ENCODE measurements at places on chromosomes 6 and 20. TPM values are rescaled to one million over a fixed set of nuclear protein-coding genes. Genes with fewer than 3 reads are reported as not detected.

DNA sequence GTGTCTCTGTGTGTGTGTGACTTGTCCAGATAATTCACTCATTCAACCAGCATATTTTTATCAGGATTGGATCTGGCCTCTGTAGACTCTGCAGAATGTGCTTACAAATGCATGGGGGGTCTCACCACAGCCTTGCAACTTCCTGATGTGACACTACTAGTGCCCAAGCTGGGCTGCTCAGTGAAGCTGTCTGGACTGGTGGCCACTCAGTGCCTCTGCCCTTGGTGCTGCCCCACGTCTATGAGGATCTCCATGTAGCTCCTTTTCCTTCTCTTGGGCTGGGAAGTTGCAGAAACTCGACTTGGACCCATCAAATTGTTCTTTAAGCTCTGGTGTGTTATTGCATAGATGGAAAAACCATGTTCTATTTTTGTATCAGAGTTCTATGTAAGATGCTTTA is 75.8 kb downstream of the NRN1 start:
- no peak overlapping the region for H3K4me3 ChIP-seq
- H3K27ac ChIP-seq: no peak overlapping the region
- H3K27me3 ChIP-seq: peaks cover 38% of the 10 kb centered on the region
- DNase-seq: no peak
- no peaks in the 10 kb centered on the region for H3K4me1 ChIP-seq
- peaks cover 3% of the 10 kb centered on the region for H3K36me3 ChIP-seq

- H3K4me3 ChIP-seq: no peak overlapping the region
- no peaks in the 10 kb centered on the region for H3K36me3 ChIP-seq
- H3K27me3 ChIP-seq: peaks cover 5% of the 10 kb centered on the region
- H3K4me1 ChIP-seq: no peaks in the 10 kb centered on the region
- DNase-seq: no peak
- no peak overlapping the region for H3K27ac ChIP-seq
Measured at GRCh38 chr6:82875573-82876185, 190.0 kb downstream of the UBE3D start.

DNA sequence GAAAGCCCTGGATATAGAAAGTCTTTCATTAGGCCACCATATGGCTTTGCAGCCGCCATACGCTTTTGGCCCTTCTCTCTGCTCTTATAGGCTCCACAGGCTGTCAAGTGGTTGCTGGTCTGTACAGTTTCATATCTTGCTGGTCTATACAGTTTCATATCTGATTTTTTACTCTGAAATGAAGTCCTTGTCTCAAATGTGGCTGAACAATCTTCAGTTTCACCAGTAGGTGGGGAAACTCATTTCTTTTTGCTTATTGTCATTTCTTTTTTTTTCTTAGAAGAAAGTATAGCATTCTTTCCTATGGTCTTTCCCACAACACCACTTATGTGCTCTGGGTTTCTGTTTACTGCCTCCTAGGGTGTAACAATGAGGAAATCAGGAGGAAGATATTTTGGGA is 771.4 kb upstream of the MMS22L start:
- no peak for DNase-seq
- no peaks in the 10 kb centered on the region for H3K27me3 ChIP-seq
- no peak overlapping the region for H3K4me3 ChIP-seq
- H3K36me3 ChIP-seq: no peaks in the 10 kb centered on the region
- H3K27ac ChIP-seq: no peak overlapping the region
- H3K4me1 ChIP-seq: no peaks in the 10 kb centered on the region

DNA sequence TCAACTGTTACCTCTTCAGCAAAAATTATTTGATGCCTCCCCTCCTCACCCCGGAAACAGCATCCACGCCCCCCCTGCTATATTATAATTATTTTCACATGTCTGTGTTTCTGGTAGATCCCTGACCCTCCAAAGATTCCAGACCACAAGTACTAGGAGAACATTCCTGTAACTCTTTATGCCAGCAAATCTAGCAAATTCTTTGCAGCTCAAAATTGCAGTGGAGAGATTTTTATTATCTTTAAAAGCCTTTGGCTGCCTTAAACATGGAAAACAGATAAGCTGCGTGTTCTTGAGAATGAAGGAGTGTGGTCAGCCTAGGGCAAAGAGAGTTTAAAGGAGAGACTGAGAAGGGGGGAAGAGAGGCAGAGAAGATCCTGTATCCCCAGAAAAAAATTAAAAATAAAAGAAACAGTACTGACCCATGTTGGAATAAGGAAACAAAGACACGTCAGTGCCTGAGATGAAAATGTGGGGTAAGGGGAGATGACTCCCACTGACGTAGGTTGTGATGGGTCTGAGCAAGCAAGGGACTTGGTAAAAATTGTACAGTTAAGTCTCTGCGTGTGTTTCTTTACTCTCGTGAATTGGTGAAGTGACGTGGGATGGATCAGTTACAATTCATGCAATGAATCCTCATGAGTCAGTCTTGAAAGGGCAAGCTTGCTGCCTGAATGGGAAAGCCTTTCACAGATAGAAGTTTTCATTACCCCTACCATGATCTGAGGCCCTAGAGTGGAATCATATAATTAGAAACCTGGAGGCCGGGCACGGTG is 8.3 kb downstream of the ID4 start:
- DNase-seq: no peak
- H3K27ac ChIP-seq: no peak overlapping the region
- H3K4me3 ChIP-seq: no peak overlapping the region
- H3K36me3 ChIP-seq: no peaks in the 10 kb centered on the region
- peaks cover 42% of the 10 kb centered on the region for H3K27me3 ChIP-seq

DNA sequence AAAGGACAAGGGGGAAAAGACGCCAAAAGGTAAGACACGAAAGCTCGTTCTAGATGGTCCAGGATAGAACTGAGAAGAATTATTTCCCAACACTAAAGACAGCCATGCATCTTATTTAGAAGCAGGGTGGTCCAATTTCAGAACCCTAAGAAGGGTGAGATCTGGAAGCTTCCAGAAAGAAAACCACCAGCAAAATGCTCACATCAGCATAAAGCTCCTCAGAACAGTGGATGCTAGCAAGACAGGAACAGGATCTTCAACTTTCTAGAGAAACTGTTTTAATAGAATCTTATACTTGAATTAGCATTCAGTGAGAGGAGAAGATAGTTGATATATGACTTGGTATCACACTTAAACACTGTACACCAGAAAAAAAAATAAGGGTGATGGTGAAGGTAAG is 101.5 kb downstream of the ZFP64 start:
- peaks cover 8% of the 10 kb centered on the region for H3K36me3 ChIP-seq
- no peaks in the 10 kb centered on the region for H3K4me1 ChIP-seq
- no peak for DNase-seq
- no peak overlapping the region for H3K27ac ChIP-seq
- H3K4me3 ChIP-seq: no peak overlapping the region

DNA sequence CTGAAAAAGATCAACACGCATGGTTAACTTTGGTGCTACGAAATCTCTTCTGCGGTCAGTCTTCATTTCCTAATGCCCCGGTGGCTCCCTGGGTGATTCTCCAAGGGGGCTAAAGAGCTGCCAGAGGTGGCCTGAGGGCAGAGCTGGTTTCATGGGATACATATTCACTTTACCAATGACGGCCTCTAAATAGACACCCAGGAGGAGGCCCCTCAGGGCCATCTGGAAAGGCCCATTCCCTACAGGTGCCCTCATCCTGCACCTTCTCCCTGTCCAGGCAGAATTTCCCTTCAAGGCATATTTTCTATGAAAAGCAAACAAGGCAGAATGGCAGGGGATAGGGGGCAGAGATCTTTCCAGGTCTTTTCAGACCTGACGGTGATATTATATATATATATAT is 12.5 kb downstream of the BNIP5 start:
- DNase-seq: no peak
- H3K27me3 ChIP-seq: peaks cover 10% of the 10 kb centered on the region
- H3K36me3 ChIP-seq: no peaks in the 10 kb centered on the region
- H3K27ac ChIP-seq: no peak overlapping the region
- no peak overlapping the region for H3K4me3 ChIP-seq

GRCh38 chr6:170206317-170206621 is 84.6 kb downstream of the DLL1 start:
- DNase-seq: no peak
- peaks cover 3% of the 10 kb centered on the region for H3K4me1 ChIP-seq
- H3K4me3 ChIP-seq: no peak overlapping the region
- peaks cover 20% of the 10 kb centered on the region for H3K27me3 ChIP-seq
- H3K36me3 ChIP-seq: no peaks in the 10 kb centered on the region

GRCh38 chr6:68211242-68211795 is 423.8 kb upstream of the ADGRB3 start:
- H3K4me3 ChIP-seq: no peak overlapping the region
- no peaks in the 10 kb centered on the region for H3K4me1 ChIP-seq
- no peak for DNase-seq
- no peaks in the 10 kb centered on the region for H3K27me3 ChIP-seq
- no peak overlapping the region for H3K27ac ChIP-seq
- H3K36me3 ChIP-seq: no peaks in the 10 kb centered on the region

DNA sequence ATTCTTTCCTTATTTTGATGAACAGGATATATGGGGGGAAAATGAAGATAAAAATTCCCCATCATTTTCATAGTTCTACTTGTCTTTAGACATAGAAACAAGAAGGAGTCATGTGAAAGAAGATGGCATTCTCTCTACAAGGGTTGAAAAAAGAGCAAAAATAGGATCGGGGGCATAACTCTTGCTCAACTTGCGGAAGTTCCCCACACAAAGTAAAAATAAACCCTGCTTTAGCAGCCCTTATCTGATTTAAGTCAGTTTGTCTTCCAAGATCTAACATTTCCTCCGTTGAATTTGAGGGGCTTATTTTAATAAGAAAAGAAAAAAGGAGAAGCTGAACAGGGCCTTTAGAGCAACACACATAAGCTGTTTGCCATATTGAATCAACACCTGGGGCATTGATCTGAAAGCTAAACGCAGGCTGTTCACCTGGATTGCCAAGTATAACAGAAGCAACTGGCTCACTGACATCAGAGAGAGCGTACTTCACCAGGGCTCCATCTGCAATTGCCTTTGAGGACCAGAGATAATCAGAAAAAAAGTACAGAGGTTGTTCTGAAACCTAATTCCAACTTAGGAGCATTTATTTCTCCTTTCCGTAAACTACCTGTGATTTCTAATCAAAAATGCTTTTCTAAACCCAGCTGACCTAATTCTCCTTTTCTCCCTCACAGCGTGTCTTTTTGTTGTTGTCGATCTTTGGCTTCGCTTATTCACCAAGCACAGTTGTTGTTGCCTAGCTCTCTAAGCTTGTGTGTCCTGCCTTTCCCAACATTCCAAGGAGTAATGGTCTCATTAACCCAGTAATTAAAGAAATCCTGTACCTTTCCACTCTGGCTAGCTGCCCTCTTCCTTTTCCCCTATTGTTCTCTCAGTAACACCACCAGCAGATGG is 568.0 kb downstream of the KIF16B start:
- no peak overlapping the region for H3K27ac ChIP-seq
- no peaks in the 10 kb centered on the region for H3K36me3 ChIP-seq
- no peaks in the 10 kb centered on the region for H3K4me1 ChIP-seq
- DNase-seq: no peak
- H3K27me3 ChIP-seq: no peaks in the 10 kb centered on the region

DNA sequence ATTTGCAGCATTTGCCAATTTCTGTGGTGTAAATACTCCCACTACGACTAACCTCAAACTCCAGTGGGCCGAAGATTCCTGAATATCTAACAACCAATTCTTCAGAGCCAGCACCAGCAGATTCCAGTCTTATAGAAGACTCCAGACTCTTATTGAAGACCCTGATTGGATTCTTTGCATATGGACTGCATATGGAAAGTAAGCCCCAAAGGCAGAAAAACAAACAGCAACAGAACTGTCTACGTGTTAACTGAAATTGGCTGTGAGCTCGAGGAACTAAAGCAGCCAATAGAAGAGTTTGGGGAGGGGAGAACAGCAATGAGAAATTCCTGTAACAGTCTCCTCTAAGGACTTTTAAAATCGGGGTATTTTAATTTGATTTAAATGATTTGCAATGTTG is 19.7 kb upstream of the NRSN1 start:
- H3K27me3 ChIP-seq: peaks cover 14% of the 10 kb centered on the region
- no peaks in the 10 kb centered on the region for H3K4me1 ChIP-seq
- no peak overlapping the region for H3K4me3 ChIP-seq
- DNase-seq: no peak
- H3K27ac ChIP-seq: no peak overlapping the region

DNA sequence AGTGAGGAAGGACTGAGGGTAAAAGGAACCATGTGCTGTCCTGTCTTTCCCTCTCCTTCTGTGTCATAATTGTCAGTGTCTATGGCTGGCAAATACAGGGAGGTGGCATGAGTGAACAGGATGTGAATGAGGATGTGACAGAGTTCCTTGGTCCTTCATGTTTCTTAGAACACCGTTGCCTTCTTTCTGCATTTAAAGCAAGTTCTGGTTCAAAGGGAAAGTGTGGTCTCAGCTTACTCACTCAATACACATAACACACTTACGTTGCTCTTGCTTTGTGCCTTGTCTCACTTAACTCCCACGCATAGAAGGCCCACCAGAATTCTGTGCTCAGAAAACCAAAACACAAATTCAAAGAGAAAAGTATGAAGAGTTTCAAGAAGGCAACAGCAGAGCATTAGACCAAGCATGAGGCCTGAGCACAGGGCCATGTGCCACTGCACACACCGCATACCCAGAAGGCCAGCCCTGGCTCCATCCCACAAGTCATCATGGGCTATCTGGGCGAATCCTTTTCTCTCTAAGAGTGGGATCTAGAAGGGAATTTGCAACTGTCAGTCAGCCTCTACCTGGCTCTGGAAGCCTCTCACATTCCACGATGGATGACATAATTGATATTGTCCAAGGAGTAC is 38.9 kb upstream of the SAYSD1 start:
- no peak overlapping the region for H3K4me3 ChIP-seq
- H3K36me3 ChIP-seq: no peaks in the 10 kb centered on the region

DNA sequence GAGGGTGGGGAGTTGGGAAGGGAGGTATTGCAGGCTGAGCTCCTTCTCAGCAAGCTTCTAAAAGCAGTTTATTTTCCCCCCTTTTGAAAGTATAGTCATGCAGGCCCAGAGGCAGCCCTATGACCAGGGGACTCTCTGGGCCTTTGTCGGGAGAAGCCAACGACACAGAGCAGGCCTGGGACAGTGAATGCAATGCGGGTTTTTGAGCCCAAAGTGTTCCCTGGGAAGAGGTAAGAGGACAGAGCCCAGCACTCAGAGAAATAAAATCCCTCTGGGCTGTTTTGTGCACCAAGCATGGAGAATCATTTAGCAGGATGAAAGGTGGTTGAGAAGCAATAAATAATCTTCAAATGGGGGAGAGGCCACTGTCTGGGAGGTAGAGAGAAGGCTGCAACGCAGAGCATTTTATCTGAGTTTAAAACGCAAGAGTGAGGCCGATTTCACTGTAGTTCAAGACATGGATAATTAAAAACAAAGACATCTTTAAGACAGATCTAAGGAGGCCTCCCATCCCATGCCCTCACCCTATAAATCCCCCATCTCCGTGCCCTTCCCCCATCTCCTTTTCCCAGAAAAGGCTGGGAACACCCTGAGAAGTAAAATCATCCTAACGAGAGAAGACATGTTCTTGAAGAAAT is 237.5 kb downstream of the CDC5L start:
- no peak for DNase-seq
- no peaks in the 10 kb centered on the region for H3K36me3 ChIP-seq
- no peak overlapping the region for H3K27ac ChIP-seq
- H3K4me1 ChIP-seq: peaks cover 12% of the 10 kb centered on the region

Gene SGK2
- total RNA-seq: 0.52 TPM

Gene TFAP2D
- total RNA-seq: not detected

Gene CALHM5
- 0.65 TPM for total RNA-seq

Gene SCP2D1
- not detected for total RNA-seq

Gene RAET1L
- total RNA-seq: not detected

Gene IRAK1BP1
- total RNA-seq: 1.1 TPM

Gene CTSZ
- 30.1 TPM for total RNA-seq

Gene NRN1
- 0.31 TPM for total RNA-seq
